ENCODE measurements at places on chromosomes 3 and 15.

DNA sequence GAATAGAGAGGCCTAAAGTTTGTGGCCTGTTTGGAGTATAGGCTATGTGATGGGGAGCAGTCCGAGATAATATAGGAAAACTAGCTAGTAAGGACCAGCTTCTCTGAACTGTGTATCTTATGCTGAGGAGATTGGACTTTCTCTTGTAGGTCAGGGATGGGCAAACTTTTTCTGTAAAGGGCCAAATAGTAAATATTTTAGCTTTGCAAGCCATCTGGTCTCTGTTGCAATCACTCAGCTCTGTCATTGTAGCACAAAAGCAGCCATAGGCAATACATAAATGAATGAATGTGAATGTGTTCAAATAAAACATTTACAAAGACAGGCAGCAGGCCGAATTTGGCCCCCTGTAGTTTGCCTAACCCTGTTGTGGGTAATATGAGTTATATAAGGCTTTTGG lies 24.5 kb downstream of the TMOD3 start:
- no peak for DNase-seq

- no peak for DNase-seq
These were observed 529.8 kb upstream of the NAALADL2 start for GRCh38 chr3:174329321-174329720.

GRCh38 chr15:67018026-67018425 lies 47.4 kb upstream of the SMAD3 start:
- no peak for DNase-seq

- no peak for DNase-seq
These were observed 15.2 kb upstream of the MME start for GRCh38 chr3:155064920-155065319.

DNA sequence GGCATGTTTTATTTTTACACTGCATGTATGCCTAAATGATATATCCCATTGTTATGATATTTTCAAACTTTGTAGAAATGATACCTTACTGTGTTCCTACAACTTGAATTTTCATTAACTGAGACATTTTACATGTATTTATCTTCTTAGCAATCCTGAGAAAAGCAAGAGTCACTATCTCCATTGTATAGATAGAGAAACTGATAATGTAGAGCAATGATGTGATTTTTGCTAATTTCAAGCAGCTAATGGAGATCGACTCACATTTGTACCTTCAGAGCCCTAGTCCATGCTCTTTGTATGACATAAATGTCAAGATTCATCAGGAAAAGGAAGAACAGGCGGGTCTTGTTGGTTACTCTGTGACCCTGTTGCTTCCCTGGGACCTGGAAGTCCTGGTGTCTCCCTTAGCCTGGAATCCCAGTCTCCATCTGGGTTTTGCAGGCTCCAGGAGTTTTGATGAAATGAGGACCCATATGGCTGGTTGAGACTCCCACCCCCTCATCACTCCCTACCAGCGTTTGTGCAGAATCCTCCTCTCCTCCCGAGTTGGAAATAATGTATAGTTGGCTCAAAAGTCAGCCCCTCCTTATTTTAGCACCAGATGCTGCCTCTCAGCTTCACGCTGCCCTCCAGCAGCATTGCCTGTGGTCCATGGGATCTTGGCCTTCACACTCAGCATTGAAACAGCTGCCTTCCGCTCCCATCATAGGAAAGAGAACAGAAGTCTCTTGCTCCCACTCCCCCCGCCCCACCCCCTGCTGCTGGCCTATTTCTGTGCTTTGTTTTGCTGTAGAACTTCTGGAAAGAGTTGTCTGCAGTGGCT lies 67.1 kb downstream of the APBA2 start:
- no peak for DNase-seq

DNA sequence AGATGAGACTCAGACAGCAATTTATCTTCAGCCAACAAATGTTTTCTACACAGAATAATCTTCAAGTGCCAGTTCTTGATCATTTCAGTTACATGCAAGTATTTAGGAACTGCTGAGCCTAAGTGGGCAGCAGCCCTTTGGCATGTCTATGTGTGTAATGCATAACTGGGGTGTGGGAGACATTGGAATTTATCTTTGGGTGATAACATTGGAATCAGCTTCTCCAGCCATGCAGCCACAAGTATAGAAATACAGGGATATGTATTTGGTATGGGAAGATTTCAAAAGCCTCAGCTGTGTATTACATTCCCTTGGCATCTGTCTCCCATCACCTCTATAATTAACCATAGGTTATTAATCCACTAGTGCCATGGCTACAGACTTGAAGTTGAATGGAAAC lies 63.4 kb upstream of the FOXP1 start:
- DNase-seq: no peak

- no peak for DNase-seq
These were observed 50.6 kb downstream of the SERP1 start for GRCh38 chr3:150495563-150496168.

DNA sequence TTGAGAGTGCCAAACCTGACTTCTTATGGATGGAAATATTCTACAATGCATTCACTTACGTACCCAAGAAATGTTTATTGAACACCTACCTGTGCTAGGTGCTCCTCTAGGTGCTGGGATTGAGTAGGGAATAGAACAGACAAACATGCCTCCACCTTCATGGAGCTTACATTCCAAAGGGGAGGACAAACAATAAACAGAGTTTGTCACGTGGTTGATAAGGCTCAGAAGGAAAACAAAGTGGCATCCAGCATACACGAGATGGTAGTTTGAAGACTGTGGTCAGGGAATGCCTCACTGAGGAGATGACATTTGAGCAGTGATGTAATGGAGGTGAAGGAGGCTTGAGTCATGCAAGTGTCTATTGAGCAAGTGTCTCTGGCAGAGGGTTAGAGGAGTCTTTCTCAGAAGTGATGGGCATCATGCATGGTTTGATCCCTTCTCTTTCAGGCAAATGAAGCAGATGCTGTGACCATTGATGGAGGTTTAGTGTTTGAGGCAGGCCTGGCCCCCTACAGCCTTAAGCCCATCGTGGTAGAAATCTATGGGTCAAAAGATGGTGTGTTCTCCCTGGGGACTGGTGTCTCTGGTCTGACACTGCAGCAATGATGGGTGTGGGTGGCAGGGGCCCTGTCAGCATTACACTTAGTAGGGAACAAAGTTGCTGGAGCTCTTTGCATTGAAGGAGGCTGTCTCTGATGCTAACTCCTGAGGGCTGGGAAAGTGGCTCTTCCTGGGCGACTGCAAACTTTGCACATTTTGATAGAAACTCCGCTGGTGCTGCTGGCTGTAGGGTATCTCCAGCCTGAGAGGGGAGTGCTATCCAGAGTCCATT lies 29.7 kb upstream of the TOPBP1 start:
- no peak for DNase-seq

- no peak for DNase-seq
These were observed 2.8 kb downstream of the CYB561D2 start for GRCh38 chr3:50353245-50354004.

GRCh38 chr3:149808209-149808829 lies 4.7 kb upstream of the RNF13 start:
- peak; percentile 51 for DNase-seq

- no peak for DNase-seq
These were observed 27.8 kb upstream of the AZI2 start for GRCh38 chr3:28376424-28376823.

DNA sequence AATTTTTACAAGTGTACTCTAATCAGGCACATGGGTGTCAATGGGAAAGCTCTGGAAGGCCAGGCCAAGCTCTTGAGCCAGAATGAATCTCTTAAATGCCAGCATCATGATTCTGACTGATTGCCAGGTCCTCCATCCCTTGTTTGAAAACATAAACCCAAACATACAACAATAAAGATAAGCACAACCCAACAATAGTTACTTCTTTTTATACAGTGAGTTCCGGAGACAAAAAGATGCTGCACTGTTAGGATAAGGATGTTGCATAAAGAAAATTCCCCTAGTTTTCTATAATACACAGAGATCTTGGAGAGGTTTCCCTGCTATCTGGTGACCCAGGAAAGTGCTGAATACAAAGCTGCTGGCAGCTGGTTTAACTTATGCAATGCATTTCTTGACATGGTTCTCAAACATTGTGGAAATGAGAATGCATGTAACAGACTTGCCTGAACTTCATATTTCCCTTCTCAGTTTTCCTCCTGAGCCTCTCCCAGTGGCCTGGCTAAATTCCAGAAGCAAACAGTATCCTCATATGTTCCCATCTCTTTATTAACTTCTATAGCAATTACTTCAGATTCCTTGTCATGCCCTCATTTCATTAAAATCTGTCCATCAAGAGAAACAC lies 180.1 kb upstream of the PRICKLE2 start:
- no peak for DNase-seq

- no peak for DNase-seq
These were observed 935.0 kb downstream of the ROBO1 start for GRCh38 chr3:78832785-78833204.

DNA sequence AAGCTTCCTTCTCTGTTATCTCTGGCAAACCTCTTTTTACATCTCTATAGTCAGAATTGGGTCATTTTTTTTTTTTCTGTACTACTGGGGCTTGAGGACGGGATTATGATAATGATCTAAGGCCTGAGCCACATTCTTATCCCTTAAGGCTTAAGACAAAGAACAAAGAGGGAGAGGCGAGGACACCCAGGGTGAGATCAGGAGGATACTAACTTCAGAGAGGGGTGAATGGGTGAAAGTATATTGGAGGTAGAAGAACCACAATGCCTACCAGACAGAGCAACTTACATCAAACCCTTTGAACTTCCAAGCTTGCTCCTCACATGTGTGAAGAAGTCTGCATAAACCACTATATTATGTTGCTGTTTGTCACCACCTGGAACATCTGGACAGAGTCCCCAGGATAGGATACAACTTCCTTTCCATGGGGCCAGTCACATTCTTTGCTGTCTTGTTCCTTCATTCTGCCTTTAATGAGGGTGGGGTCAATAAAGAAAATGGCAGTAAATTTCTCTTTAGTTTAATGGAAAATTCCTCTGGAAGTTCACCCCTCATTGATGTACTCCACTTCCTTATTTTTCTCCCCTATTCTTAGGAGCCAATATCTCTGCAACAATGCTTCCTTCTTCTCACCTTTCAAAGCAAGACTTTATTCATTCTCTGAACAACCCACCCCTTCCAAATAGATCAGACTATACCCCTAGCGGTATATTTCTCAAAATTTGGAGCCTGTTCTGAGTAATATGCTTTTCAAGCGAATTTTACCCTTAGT lies 9.1 kb upstream of the PDCD6IP start:
- no peak for DNase-seq

GRCh38 chr3:56629451-56629850 lies 53.6 kb downstream of the TASOR start:
- no peak for DNase-seq

DNA sequence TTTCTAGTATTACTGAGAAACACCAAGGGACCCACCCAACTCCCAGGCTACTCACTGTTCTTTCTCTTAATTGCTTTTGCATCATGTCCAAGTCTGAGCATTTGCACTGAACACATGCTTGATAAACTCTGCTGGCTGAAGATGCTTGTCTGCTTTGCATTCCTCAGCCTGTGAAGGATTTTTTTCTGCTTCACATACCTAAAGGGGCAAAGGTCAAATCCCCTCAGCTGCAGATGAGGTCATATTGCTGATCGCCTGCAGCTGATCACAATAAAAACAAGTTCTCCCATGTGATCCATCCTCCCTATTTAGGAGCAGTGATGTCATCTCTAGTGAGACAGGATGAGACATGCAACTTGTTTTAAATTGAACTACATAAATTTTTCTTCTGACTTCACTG lies 84.6 kb upstream of the DCBLD2 start:
- no peak for DNase-seq

DNA sequence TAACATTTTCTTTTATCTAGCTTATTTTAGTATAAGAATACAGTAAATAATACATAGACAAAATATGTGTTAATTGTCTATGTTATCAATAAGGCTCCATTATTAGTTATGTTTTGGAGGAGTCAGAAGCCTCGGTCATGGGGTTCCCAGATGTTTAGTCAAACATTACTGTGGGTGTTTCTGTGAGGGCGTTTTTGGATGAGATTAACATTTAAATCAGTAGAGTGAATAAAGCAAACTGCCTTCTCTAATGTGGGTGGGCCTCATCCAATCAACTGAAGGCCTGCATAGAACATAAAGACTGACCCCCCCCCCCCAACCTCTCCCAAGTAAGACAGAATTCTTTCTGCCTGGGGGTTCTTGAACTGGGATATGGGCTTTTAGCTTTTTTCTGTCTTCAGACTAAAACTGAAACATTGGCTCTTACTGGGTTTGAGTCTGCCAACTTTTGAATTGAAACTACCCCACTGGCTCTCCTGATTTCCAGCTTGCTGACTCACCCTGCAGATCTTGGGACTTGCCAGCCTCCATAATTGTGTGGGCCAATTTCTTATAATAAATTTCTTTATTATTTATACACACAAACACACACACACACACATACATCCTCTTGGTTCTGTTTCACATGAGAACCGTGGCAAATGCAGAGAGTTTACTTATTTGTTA lies 192.0 kb downstream of the TPRG1 start:
- no peak for DNase-seq

- no peak for DNase-seq
These were observed 215.2 kb upstream of the BCHE start for GRCh38 chr3:166052440-166052839.

DNA sequence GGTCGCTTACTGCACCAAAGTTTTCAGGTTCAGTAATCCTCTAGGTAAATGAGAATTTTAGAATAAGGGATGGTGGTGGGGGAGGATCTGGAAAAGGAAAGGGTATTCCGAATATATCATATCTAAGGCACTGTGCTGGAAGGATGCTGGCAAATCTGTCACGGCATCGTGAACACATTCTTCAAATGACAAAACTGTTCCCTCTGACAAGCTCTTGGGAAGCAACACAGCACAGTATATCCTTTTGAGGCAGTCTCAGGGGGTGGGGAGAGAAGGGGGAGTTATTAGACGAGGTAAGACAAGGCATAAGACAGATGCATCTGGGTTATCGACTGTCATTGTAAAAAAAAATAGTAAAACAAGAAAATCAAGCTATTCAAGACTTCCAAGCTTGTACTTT lies 289.6 kb upstream of the LRRN1 start:
- no peak for DNase-seq

GRCh38 chr15:71635735-71636134 lies 174.6 kb upstream of the NR2E3 start:
- DNase-seq: no peak

DNA sequence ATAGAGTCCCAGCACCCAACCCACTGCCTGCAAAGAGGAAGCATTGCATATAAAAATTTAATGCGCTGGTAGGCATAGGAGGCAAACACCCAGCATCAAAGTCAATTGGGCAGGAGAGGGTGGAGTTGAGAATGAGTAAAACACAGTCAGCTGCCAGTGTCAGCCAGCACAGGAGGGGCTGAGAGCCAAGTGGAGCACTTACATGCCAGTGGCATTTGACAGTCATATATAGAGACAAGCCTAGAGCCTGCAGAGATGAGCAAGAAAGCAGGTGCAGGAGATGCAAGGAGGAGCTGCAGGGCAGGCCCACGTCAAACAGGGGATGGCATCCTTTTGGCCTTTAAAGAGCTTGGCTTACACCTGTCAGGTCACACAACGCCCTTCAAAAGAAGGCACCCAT lies 27.6 kb upstream of the ZFAND6 start:
- DNase-seq: no peak

GRCh38 chr3:155302481-155302880 lies 9.0 kb upstream of the STRIT1 start:
- DNase-seq: no peak

GRCh38 chr3:34408088-34408487 lies 609.7 kb downstream of the PDCD6IP start:
- no peak for DNase-seq
